ENCODE measurements at places on chromosomes 12 and 14.

GRCh38 chr12:26122681-26123481 is 2.0 kb downstream of the BHLHE41 start:
- H3K4me3 ChIP-seq, result peak overlapping the region; percentile 90
- peak; percentile 61 for DNase-seq
- peaks cover 40% of the 10 kb centered on the region for H3K4me1 ChIP-seq

DNA sequence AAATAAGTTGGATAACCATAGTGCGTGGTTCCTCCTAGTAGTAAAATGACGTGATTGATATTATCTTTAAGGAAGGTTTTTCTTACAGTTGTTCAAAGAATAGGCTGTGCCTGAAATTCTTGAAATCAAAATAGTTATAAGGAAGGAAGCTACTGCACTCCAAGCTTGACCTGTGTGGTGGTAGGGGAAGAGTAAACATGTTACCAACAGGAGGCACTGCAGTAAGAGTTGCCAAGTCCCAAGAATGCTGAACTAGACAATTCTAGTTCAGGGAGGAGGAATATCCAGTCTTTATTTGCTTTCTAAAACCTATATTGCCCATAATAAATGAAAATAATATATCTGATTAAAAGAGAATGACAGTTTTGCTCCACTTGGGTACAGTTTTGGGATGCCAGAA is 764.5 kb downstream of the TMTC2 start:
- no peak for DNase-seq
- H3K36me3 ChIP-seq, result no peaks in the 10 kb centered on the region
- no peaks in the 10 kb centered on the region for H3K4me1 ChIP-seq
- no peak overlapping the region for H3K4me3 ChIP-seq
- no peak overlapping the region for H3K27ac ChIP-seq

GRCh38 chr14:41558490-41558889 is 48.2 kb upstream of the LRFN5 start:
- no peaks in the 10 kb centered on the region for H3K27me3 ChIP-seq
- H3K4me3 ChIP-seq, result no peak overlapping the region
- no peak overlapping the region for H3K27ac ChIP-seq
- peaks cover 3% of the 10 kb centered on the region for H3K4me1 ChIP-seq

GRCh38 chr14:63677891-63678379 is 36.3 kb upstream of the WDR89 start:
- no peak overlapping the region for H3K27ac ChIP-seq
- no peaks in the 10 kb centered on the region for H3K27me3 ChIP-seq
- H3K4me3 ChIP-seq, result no peak overlapping the region
- H3K36me3 ChIP-seq, result no peaks in the 10 kb centered on the region
- DNase-seq, result no peak

DNA sequence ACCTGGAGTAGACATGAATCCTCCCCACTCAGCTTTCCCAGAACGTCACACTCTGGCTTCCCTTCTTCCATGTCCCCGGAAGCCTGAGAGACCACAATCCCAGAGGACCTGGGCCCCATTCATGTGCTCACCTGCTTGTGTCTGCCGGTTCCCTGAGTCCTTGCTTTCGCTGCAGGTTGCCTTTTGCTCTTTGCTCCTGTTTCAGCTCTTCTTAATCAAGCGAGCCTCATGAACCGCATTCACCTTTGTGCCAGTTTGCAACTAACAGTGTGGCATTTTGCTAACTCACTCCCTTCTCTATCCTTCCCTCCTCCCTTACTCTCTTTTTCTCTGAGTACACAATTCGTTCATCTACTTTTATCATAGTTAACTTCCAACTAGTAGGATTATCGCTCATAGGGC is 23.1 kb downstream of the ENTPD5 start:
- H3K4me1 ChIP-seq, result no peaks in the 10 kb centered on the region
- H3K27ac ChIP-seq, result no peak overlapping the region
- H3K27me3 ChIP-seq, result no peaks in the 10 kb centered on the region
- DNase-seq, result no peak

DNA sequence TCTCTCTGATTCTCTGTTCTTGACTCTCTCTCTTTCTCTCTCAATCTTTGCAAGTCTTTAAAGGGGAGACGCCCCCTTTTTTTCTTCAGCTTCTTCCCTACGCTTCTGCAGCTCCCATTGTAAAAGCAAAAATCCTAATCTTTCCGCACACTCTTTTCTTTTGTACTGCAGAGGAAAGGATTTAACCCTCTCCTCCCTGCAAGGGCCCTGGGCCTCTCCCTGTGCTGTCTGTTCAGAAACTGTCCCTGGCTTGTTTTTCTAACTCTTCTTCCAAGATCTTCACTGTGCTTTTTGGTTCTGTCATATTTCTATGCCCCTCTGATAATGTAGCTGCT is 10.9 kb upstream of the SALL2 start:
- H3K27me3 ChIP-seq, result no peaks in the 10 kb centered on the region
- peaks cover 52% of the 10 kb centered on the region for H3K4me1 ChIP-seq
- DNase-seq, result no peak
- H3K36me3 ChIP-seq, result no peaks in the 10 kb centered on the region
- peak overlapping the region; percentile 84 for H3K4me3 ChIP-seq
- peak overlapping the region; percentile 95 for H3K27ac ChIP-seq

DNA sequence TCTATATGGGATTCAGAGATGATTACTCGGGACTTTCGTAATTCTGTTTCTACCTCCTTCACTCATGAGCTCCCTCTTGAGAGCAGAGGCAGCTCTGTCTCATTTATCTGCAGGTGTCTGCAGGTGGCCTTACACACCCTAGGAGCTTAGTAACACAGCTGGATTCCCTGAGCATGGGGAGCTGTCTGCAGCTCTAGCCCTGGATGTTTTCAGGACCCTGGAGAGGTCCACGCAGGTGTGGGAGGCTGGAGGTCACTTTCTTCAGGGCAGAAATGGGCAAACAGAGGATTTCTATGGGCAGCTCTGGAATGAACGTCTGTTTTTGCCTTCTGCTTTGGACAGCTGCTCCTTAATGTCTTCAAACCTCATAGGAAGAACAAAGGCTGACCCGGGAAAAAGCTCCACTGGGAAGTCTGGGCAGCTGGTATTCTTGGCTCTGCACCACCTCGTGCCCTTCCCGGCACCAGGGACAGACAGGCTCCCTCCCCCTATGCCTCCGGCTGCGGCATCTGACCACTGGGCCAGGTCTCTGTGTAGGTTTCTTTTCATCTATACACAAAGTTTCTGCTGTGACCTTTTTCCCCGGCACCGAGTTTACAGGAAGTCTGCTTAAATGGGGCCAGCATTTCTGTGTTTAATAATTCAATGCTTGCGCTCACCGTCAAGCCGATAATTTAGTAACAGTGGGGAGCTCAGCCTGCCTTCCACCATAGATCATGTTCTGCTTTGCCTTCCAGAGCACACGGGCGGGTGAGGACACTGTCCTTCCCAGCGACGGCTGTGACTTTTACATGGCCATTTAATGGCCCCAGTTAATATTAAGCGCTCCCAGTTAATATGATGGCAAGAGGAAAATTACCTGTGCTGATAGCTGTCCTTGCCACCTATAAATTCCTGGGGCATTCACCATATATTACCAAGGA is 320.2 kb upstream of the SFSWAP start:
- no peak overlapping the region for H3K27ac ChIP-seq
- no peaks in the 10 kb centered on the region for H3K36me3 ChIP-seq
- no peaks in the 10 kb centered on the region for H3K27me3 ChIP-seq
- H3K4me1 ChIP-seq, result peaks cover 7% of the 10 kb centered on the region
- peak; percentile 75 for DNase-seq

DNA sequence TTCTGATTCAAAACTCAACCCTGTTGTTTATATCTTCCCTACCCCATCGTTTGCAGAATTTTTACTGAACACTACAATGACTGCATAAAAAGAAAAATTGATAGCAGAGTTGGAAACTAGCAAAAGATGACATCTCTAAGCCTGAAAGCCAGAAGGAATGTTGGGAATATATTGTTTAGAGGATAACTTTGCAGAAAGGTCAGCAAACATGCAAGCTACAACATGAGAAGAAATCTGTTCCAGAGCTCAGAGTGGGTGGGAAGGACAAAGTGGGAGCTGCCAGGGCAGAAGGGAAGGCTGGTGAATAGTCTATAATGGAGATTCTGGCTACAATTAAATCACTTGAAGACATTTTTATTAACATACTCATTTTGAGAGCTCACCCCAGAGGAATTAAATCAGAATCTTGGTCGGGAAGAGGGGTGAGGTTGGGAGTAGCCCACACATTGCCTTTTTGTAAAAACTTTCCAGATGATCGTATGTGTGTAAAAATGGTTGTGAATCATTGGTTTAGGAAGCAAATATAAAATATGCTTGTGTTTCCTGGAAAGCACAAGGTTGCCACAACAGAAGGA is 574.8 kb downstream of the FLRT2 start:
- no peaks in the 10 kb centered on the region for H3K36me3 ChIP-seq
- H3K4me3 ChIP-seq, result no peak overlapping the region
- no peak overlapping the region for H3K27ac ChIP-seq

DNA sequence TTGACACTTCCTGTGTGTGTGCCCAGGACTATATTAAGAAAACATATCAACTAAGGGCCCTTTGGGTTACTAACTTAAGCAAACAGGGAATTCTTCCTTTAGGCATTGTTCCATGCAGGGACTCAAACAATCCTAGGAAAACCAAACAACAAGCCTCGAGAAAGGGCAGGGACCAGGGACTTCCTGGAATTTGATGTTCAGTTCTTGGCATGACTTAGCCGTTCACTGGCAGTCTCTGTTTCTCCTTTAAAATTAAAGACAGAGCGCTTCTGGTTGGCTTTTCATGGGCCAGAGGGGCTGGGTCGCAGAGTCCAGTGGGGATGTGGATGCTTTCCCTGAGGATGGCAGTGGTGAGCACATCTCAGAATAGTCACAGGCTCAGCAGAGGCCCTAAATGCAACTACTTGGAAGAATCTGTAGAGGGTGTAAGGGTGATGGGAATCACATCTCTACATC is 35.2 kb downstream of the RNFT2 start:
- H3K36me3 ChIP-seq, result no peaks in the 10 kb centered on the region
- no peak overlapping the region for H3K4me3 ChIP-seq

DNA sequence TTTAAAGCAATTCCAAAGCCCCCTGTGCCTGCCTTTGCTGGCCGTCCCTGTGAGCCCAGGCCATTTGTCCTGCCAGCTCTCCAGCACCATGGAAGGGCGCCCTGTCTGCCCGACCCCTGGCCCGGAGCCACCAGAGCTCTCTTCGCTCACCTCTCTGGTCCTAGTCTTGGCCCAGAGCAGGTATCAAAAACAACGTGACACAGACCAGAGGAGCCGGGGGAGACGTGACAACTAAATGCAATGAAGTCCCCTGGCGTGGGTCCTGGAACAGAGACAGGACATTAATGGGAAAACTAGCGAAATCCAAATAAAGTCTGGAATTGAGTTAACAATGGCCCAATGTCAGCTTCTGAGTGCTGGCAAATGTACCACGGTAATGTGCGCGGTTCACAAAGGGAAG is 83.2 kb upstream of the DIO3 start:
- no peak for DNase-seq
- no peak overlapping the region for H3K27ac ChIP-seq
- H3K4me1 ChIP-seq, result 0 out of 2 replicates have a peak, but pooled peaks cover 6% of the 10 kb centered on the region
- H3K27me3 ChIP-seq, result no peaks in the 10 kb centered on the region

DNA sequence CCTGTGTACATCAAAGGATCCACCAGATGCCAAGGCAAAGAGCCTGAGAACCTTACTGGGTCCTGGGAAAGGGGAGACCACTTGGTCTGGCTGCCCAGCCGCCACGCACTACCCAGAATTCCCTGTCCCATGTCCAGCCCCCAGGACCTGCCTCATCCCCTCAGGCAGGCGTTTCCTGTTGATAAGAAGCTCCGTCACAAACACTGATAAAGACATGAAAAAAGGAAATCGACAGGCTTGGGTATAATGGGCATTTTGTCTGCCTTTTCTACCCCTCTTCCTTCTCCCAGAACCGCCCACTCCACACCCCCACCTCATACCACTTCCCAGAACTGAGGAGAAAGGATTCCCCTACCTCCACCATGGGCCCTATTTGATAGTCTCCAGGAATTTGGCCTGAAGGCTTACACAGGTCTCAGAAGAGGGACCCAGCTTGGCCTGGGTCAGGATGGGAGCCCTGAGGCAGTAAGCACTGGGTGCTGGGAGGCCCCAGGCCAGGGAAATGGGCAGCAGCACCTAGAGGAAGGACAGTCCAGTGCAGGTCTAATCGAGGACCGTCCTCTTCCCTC is 18.8 kb downstream of the ACVRL1 start:
- H3K4me3 ChIP-seq, result no peak overlapping the region
- no peak for DNase-seq
- H3K27ac ChIP-seq, result no peak overlapping the region
- H3K36me3 ChIP-seq, result no peaks in the 10 kb centered on the region
- peaks cover 7% of the 10 kb centered on the region for H3K4me1 ChIP-seq

- H3K36me3 ChIP-seq, result no peaks in the 10 kb centered on the region
- DNase-seq, result no peak
- H3K27me3 ChIP-seq, result no peaks in the 10 kb centered on the region
Observed at GRCh38 chr14:66487164-66487563, 993 bp downstream of the CCDC196 start.

GRCh38 chr12:70070494-70071007 is 172.7 kb upstream of the CNOT2 start:
- H3K4me1 ChIP-seq, result peaks cover 21% of the 10 kb centered on the region
- H3K36me3 ChIP-seq, result no peaks in the 10 kb centered on the region
- H3K27me3 ChIP-seq, result no peaks in the 10 kb centered on the region
- no peak for DNase-seq
- H3K27ac ChIP-seq, result no peak overlapping the region
- H3K4me3 ChIP-seq, result no peak overlapping the region

DNA sequence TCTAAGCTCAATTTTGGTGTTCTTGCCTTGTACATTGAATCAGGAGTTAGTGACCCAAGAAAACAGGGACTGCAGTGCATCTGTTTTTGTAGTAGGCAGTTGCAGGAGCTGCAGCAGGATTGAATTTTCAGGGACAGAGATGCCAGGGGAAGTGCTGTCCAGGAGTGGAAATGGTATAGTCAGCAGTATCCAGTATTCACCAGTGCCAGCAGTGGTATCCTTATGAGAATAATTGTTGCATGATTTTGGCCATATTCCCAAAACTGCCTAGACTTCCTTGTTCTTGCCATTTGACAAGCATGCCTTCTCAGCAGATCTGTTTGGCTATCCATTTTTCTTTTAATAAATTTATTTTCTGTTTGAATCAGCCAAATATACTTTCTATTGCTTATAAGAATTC is 18.6 kb upstream of the ABCD2 start:
- no peak overlapping the region for H3K27ac ChIP-seq
- H3K27me3 ChIP-seq, result no peaks in the 10 kb centered on the region
- no peaks in the 10 kb centered on the region for H3K36me3 ChIP-seq
- no peaks in the 10 kb centered on the region for H3K4me1 ChIP-seq

GRCh38 chr12:106327309-106327869 is 24.9 kb downstream of the TCP11L2 start:
- peaks cover 17% of the 10 kb centered on the region for H3K4me1 ChIP-seq
- H3K36me3 ChIP-seq, result no peaks in the 10 kb centered on the region
- no peaks in the 10 kb centered on the region for H3K27me3 ChIP-seq
- H3K27ac ChIP-seq, result no peak overlapping the region
